Neural crest cell (in vitro differentiated cells): ENCODE measurements at places on chromosomes 2 and 18. TPM values are rescaled to one million over a fixed set of nuclear protein-coding genes. Genes with fewer than 3 reads are reported as not detected.
A peak's percentile ranks its signal among the peaks of the same experiment; 100 is the strongest.

GALNT14 gene
- 1.4 and 1.5 TPM in 2 replicates for total RNA-seq

ZSWIM2 gene
- not detected in 2 replicates for total RNA-seq

HOXD1 gene
- not detected in 2 replicates for total RNA-seq

ASXL3 gene
- 14.5 and 18.2 TPM in 2 replicates for total RNA-seq

KIF3C gene
- 50.9 and 56.2 TPM in 2 replicates for total RNA-seq

CNTNAP5 gene
- 0.56 and 1.1 TPM in 2 replicates for total RNA-seq

IGFBP5 gene
- 140 TPM in 2 replicates for total RNA-seq

ERICH2 gene
- not detected in 2 replicates for total RNA-seq

TSPYL6 gene
- not detected in 2 replicates for total RNA-seq

SERPINB11 gene
- total RNA-seq = not detected in 2 replicates

RAX gene
- not detected in 2 replicates for total RNA-seq

SMYD1 gene
- not detected in 2 replicates for total RNA-seq

OTX1 gene
- total RNA-seq = 12.4 and 15.1 TPM in 2 replicates

DNA sequence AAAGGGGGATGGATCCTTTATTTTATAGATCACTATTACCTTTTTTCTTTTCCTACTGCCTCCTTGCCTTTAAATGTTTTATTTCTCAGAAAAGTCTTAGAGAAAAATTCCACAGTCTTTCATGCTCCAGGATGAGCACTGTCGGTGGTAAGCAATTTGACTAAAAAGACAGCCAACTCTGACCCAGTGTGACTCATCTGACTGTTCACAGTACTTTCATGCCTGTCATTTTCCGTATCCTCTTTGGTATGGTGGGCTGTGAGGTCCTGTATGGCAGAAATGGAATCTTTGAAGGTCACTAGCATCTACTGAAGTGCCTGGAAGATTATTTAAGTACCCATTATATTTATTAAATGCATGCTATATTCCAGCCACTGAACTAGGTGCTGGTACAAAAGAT lies 2.1 kb upstream of the RFTN2 start:
- DNase-seq = no peak

GRCh38 chr18:11118051-11118766 lies 31.2 kb downstream of the PIEZO2 start:
- no peak for DNase-seq

- DNase-seq = no peak
Observed at GRCh38 chr2:24740142-24740541, 53.0 kb downstream of the PTRHD1 start.

- DNase-seq = no peak
Observed at GRCh38 chr2:20213651-20214565, 11.0 kb downstream of the SDC1 start.

GRCh38 chr2:196217116-196217515 lies 45.7 kb upstream of the STK17B start:
- no peak for DNase-seq

DNA sequence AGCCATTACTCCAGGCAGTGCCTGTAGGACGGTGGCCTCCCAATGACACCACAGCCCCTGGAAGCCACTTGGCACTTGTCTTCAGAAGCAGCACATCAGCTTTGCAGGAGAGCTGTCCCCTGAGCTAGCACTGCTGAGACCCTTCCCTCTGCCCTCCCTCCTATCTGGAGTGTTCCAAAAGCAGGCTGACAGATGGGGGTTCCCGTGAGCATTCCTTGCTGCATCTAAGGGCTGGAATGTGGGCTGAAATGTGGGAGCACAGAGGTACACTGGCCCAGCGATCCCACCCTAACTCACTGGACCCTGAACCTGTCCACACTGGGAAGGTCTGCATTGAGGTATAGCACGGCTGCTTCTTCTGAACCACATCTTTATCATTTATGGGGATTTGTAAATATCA lies 230.1 kb downstream of the ANAPC1 start:
- DNase-seq = no peak

GRCh38 chr2:15842758-15843666 lies 97.3 kb upstream of the MYCN start:
- peak; percentile 26 for DNase-seq

DNA sequence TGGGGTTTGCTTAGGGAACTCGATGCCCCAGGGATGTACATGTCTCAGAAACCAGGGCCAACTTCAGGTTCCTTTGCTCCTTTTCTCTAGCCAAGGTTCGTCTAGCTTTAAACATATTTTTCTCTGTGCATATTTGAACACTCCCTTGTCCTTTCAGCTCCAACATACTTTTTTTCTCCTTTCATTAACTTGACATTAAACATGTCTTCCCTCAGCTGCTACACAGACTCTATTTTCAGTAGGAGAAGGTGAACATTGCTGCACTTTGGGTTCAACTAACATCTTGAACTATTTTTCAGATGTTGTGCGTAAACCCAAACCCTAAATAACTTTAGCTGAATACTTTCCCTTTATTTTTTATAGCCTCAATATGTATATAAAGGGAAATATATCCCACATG lies 212.9 kb downstream of the MTX2 start:
- DNase-seq = no peak

- DNase-seq = peak; percentile 29
Observed at GRCh38 chr18:3652380-3653262, 202.6 kb downstream of the TGIF1 start.

DNA sequence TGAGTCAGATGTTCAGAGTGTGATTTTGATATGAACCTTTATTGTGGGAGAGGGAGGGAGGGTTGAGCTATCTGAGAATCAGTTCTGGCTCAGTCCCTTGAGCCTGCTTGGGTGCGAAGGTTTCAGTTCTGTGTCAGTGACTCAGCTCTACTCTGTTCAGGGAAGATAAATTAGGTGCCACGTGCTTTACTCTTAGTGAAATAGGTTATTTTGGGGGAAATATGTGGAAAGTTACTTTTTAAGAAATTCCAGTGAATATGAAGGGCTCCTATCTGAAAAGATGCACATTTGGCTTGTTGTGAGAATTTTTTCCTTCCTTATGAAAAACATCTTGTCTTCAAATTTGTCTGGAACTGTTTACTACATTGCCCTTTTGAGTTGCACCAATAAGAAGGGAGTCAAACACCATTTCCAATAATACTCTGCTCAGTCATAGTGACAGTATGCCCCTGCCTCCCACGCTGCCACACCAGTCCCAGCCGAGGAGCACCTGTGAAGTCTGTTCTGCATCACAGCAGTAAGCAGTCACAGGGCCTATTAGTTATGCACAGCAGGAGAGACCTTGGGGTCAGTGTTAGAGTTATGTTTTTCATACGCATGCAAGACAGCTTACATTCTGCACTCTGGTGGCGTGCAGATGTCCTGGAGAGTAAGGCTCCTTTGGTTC lies 32.8 kb upstream of the DNAH7 start:
- DNase-seq = no peak

GRCh38 chr2:7866825-7867224 lies 815.0 kb upstream of the ID2 start:
- DNase-seq = no peak

- no peak for DNase-seq
Observed at GRCh38 chr18:29501952-29502351, 1325.0 kb upstream of the CDH2 start.

DNA sequence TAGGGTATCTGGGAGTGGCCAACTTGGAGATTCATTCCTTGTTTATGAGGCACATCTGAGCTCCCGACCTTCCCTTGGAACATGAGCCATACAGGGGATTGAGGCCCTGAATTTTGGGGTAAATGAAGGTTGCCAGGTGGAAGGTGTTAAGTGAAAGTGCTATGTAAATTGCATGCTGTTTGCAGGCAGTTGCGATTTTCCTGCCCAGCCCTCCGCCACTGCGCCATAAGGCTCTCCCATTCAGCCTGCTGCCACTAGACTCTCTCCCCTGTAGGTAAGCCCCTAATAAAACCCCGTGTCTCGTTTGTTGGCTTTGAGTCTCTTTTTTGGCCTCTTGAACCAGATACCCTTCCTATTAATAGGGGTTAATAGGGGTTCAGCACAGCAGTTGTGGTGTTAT lies 33.8 kb downstream of the PCARE start:
- DNase-seq = no peak

- DNase-seq = no peak
Observed at GRCh38 chr2:64854773-64855237, 134.4 kb upstream of the SLC1A4 start.

GRCh38 chr2:176934131-176934530 lies 278.5 kb upstream of the HNRNPA3 start:
- no peak for DNase-seq

DNA sequence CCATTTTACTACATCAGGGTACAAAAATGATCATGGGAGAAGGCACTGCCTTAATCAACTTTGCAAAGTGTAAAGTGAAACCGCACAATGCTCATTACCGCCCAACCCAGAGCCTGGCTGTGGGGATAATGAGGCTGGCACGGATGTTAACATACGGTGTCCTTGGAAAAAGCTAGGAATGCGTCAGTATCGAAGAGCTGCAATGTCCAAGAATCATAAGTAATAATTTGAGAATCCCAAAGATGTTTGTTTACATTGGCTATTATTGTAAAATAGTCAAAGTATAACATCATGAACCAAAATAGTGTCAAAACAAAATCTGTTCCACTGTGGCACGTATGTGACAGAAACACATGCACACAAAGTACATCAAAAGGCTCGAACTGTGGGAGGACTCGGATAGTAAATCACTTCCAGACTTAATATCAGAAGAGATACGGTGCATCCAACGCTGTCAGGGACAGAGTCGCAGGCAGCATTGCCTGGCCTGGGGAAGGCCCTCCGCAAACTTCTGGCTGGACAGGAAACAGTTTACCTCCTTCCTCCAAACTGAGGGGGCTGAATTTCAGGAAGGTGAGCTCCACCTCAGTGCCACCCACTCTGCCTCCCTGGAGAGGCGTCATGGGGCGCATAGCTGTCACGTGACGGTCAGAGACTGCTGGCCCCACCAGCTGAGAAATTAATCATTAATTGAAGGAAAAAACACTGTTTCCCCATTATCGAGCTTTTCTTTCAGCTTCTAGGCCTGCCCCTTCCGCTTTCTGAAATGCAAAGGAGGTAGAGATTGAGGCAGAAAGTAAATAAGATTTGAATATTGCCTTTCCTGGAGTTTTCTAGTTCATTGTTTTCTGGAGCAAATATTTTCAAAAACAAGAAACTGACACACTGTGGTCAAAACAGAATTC lies 1.8 kb upstream of the ID2 start:
- no peak for DNase-seq

- no peak for DNase-seq
Observed at GRCh38 chr2:66721776-66722175, 286.9 kb downstream of the MEIS1 start.

GRCh38 chr18:42778024-42778423 lies 337.5 kb downstream of the RIT2 start:
- DNase-seq = no peak
